ENCODE measurements at places on chromosomes 3 and 15.

DNA sequence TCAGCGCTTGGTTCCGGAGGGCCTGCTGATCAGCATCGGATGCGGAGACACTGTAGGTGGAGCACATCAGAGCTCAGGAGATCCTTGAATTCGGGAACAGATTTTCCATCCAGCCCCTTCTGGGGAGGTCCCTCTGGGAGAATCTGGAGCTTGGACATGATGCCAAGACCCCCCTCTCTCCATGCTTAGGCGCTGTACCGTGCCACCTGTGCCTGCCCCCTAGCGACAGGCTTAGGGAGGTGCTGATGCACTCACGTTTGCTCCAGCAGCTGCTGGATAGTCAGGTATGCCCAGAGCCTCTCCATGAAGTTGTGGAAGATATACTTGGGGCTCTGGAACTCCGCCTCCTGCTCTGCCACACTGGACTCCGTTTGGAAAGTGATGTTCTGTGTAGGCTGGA is 9.7 kb downstream of the ITIH4 start:
- peak; percentile 36 for DNase-seq

DNA sequence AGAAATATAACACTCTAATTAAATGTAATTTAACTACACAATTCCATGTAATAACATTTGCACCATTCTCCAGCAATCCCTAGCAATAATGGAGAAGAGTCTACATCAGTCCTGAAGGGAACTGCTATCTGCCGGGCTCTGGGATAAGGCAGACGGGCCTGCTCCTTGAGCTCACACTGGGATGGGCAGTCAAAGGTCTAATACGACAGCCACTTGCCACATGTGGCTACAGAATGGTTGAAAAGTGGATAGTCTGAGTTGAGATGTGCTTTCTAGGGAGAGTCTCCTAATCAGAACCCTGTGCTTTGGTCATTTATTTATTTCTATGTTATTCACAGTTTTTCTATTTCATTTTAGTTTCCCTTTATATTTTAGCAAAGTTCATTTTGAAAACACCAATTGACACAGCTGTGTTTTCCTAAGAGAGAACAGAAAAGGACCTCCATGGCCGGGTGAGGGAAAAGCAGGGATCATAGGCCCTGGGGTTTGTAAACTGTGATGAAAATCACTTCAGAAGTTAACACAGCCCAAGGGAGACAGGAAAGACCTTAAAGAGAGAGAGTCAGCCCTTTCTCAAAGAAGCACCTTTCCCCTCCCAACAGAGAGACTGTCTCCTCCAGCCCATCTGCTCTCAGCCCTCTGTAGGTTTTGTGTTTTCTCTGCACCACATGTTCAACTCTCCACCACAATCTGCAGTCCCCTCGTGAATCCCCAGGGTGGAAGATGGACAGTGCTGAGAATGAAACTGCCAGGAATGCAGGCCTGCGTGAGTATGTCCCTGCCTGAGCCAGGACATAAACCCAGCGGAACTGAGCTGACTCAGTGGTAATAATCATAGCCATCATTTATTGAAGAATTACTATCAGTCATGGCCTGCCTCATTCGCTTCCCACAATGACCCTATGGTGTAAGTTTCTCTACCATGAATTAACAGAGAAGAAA is 11.6 kb downstream of the FSIP1 start:
- DNase-seq: peak; percentile 91

GRCh38 chr3:116111765-116112164 is 333.5 kb downstream of the LSAMP start:
- no peak for DNase-seq

GRCh38 chr3:69647081-69647480 is 92.2 kb upstream of the MITF start:
- no peak for DNase-seq

DNA sequence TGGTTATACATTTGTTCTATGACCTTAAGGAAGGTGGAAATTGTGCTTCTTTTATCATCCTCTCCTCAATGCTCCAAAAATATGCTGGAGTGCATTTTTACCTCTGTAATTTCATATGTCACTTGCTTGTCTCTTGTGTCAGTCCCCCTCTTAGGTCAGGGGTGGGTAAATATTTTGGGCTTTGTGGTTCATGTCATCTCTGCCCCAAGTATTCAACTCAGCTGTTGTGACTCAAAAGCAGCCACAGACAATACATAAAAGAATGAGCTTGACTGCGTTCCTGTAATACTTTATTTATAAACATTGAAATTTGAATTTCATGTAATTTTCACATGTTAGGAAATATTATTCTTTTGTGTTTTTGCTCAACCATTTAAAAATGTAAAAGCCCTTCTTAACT is 60.4 kb upstream of the SLC24A5 start:
- DNase-seq: no peak

Measured in ELR (cell line).